ENCODE measurements at places on chromosomes 6 and 20.
A peak's percentile ranks its signal among the peaks of the same experiment; 100 is the strongest.

GRCh38 chr20:9028419-9028818 lies 40.5 kb upstream of the PLCB4 start:
- H3K27ac ChIP-seq: no peak overlapping the region
- DNase-seq: no peak

DNA sequence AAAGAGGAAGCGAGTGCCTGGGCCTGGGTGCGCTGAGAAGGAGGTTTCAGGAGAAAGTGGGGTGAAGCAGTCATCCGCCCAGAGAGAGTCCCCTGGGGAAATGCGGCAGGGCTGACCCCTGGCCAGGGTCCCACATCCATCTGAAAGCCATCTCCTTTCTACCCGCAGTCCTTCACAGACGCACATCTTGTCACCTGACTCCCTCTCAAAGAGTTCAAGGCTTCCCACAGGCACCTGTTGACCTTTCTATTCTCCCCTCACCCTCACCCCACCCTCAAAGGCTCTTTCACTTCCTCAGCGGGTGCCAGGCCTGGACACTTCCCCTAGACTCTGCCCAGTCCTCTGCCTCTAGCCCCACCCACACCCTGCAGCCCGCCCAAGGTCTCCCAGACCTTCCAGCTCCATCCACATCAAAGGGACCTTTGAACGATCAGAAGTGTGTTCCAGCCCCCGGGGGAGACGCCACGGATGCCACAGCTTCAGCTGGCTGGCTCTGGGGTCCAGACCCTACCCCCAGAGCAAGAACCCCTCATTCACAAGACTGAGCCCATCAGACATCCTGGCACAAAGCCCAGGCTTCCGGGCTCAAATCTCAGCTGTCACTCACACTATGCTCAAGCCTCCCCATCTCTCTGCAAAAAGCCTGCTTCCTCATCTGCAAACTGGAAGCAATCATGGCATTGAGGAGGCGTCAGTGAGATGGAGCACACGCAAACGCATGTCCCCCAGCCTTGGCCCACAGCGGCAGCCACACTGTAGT lies 2.1 kb downstream of the CTSZ start:
- H3K36me3 ChIP-seq: peaks cover 3% of the 10 kb centered on the region
- peaks cover 39% of the 10 kb centered on the region for H3K4me1 ChIP-seq
- H3K27ac ChIP-seq: peak overlapping the region; percentile 58
- H3K4me3 ChIP-seq: peak overlapping the region; percentile 7
- no peaks in the 10 kb centered on the region for H3K27me3 ChIP-seq
- DNase-seq: peak; percentile 17

GRCh38 chr6:111990214-111990613 lies 63.7 kb upstream of the CCN6 start:
- H3K36me3 ChIP-seq: no peaks in the 10 kb centered on the region
- H3K4me1 ChIP-seq: peaks cover 67% of the 10 kb centered on the region
- H3K4me3 ChIP-seq: no peak overlapping the region
- no peak for DNase-seq
- no peaks in the 10 kb centered on the region for H3K27me3 ChIP-seq

GRCh38 chr6:79862126-79862525 lies 85.2 kb downstream of the ELOVL4 start:
- H3K27me3 ChIP-seq: no peaks in the 10 kb centered on the region
- no peak overlapping the region for H3K4me3 ChIP-seq
- no peak overlapping the region for H3K27ac ChIP-seq
- no peak for DNase-seq

DNA sequence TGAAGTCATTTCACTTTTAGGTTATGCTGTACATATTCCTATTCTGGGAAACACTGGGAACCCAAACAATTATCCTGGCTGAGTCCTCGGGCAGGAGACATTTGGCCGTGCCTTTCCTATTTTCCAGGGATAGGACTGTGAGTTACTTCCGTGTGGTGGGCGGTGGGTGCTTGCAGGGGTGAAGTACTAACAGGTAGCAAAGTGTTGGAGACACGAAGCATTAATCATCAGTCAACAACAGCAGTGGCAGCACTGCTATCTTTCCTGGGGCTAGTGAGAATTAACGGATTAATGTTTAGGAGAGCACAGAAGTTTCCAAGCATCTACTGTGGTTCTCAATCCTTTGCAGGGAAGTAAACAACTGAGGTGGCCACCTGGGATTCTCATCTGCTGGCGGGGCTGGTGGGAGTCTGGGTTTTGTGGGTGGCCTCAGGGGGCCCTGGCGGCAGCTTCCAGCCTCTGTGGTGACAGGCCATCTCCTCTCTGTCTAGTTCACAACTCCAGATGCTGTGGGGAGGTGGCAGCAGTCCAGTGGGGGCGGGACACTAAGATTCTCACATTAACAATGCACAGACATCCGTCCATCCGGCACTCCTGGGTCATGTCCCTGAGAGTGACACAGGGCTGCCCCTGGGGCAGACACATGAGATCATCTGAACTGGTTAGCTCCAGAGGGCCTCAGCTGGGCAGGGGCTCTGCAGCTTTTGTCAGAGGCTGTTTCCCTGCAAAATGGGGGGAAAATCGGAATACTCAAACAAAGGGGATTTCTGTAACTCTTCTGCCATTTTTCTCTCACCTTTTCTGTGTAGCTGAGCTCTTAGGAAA lies 90.9 kb downstream of the GJA10 start:
- DNase-seq: no peak
- H3K27ac ChIP-seq: no peak overlapping the region
- no peak overlapping the region for H3K4me3 ChIP-seq
- no peaks in the 10 kb centered on the region for H3K27me3 ChIP-seq

DNA sequence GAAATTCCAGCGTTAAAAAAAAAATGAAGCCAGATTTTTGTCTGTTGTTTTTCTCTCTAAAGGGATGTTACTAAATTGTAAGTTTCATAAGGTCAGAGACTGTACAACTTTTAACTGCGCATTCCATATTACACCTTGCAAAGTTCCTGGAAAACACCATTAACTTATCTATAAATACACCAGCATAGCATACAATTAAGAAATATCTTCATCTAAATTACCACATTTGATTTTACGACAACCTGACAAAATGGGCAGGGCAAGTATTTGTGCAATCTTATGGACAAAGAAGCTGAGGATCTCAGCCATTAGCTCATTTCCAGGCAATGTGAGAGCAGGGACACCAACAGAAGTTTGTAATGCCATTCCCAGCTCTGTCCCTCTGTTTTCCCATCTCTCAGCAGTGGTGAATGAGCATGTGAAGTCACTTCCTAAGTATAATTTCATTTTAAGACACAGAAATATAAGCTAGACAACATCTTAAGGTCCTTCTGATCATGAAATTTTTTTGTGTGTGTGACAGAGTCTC lies 12.9 kb upstream of the GCM1 start:
- no peaks in the 10 kb centered on the region for H3K36me3 ChIP-seq
- H3K4me3 ChIP-seq: no peak overlapping the region
- no peak for DNase-seq
- no peaks in the 10 kb centered on the region for H3K4me1 ChIP-seq
- no peaks in the 10 kb centered on the region for H3K27me3 ChIP-seq

DNA sequence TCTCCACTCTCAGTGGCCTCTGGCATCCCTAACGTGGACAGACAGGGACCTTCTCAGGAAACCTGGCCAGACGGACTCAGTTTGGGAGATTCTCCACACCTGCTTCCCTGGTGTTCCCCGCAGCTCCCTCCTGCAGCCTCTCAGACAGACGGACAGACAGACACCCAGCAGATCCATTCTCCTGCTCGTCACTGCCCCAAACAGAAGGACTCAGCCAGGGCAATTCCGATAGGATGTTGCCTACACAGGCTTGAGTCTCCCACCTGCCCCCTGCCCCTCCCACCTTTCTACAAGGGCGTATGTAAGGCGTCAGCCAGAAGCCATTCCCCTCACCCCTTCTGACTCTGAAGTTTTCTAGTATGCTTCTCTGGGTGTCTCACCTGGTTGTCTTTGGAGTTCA lies 428 bp downstream of the CCM2L start:
- no peak overlapping the region for H3K27ac ChIP-seq
- peaks cover 3% of the 10 kb centered on the region for H3K27me3 ChIP-seq
- DNase-seq: no peak
- peaks cover 3% of the 10 kb centered on the region for H3K4me1 ChIP-seq
- no peaks in the 10 kb centered on the region for H3K36me3 ChIP-seq

All from T-cell (primary cell).